ENCODE measurements at places on chromosomes 4 and X.

DNA sequence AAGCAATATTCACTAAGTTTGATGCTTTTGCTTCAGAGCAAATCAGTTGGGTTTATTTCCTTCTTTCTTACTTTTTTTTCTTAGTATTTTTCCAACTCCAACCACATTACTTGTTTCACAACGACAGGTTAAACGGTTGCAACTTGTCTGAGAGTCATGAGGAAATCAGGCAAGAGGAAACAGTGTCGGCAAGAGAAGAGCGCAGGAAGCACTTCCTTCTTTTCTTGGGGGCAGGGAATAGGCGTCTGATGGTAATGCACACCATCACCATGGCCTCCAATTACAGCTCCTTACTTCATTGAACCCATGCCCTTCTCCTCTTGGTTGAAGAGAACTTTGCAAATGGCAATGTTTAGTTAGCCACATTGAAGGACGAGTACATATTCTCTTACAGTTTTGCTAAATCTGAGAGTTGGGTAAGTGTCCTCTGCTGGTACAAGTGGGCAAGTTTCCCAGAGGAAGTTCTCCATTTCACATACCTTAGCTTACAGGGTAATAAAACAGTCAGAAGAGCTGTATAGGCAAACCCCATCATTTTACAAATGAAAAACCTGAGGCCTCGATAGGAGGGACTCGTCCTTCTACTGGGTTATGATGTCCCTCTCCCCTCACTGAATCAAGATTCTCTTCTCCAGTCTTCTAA is 8.3 kb upstream of the CXCL8 start:
- DNase-seq: no peak

GRCh38 chrX:114800719-114801118 is 216.7 kb downstream of the IL13RA2 start:
- no peak for DNase-seq

DNA sequence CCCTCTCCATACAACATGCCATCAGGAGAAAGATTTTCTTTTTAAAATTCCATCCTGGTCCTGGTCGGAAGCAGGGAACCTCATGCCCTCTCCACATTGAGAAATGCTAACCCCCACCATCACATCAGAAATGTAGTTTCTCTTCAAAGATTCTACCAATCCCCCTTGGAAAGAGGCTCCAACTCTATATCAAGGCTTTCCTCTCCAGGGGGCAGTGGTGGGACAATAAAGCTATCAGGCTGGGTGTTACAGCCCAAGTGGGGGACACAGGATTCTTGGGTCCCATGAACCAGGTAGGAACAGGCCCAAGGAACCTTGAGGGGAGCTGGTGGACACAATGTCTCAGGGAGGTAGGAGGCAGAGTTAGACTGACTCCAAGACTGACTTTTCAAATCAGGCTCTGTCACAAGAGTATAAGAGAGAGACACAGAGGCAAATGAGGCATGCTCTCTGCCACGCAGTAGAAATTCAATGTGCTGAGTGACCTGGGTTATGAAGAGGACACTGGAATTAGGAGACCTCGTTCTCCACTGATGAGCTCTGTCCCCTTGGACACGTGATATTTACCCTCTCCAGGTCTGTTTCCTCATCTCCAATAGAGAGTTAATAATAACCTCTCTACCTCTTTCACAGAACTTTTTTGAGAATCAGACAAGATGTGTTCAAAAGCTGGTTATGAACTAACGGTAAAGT is 4.5 kb downstream of the GJB1 start:
- DNase-seq: no peak

DNA sequence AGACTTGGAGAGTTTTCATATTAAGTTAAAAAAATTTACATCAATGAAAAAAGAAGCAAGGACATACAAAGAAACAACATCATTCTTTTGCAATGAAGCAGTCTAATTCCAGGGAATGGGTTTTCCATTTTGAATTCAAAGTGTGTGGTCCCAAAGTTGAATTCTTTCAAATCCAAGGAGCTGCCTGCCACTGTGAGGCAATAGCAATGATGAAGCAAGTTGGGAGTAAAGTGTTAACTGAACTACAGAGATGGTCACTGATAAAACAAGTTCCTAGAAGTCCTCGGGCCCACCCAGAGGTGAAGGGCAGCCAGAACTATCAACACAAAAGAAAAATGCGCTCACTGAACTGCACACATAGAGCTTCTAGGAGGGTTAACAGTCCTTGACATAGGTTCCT is 115.9 kb downstream of the RAB28 start:
- DNase-seq: no peak

DNA sequence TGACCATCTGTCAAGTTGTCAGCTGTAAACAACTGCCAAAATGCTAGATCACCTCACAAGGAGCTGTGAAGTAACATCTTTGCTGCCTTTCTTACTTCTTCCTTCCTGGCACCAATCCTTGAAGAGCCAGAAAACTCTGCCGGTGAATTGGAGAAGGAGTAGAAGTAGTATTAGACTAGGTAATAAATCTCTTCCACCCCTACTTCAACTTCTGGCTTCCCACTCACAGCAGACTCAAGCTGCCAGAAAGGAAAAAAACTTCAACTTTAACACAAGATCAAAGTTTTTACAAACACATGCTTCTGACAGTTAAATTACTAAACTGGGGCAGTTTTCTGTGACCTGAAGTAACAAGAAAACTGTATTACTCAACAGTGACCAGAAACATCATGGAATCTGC is 164.7 kb upstream of the SLC7A11 start:
- DNase-seq: no peak
